ENCODE measurements at places on chromosomes 5 and 9.
A peak's percentile ranks its signal among the peaks of the same experiment; 100 is the strongest.

DNA sequence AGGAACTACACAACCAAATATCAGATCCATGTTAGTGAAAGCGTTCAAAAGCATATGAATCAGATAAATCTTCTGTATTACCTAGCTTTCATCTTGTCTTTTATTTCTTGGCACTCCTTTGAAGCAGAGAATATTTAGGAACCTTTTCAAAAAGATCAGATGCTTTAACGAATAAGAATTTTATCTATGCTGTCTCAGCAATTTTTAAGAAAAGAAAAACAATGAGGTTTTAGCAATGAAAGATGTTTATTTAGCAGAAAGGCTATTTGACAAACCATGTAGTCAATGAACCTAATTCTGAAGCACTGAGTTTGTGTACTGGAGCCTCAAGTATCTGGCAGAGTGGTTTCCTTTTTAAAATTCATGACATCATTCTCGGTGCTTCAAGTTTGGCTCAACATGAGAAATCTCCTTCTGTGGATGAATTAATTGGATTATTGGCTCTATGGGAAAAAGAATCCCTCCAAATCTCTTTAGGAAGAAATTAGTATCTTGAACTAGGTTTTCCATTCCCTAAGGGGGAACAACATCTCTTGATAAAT, 534.7 kb downstream of the CAAP1 start:
- DNase-seq = no peak
- no peak overlapping the region for H3K27ac ChIP-seq
- H3K4me3 ChIP-seq = no peak overlapping the region
- H3K27me3 ChIP-seq = no peaks in the 10 kb centered on the region
- no peaks in the 10 kb centered on the region for H3K36me3 ChIP-seq

DNA sequence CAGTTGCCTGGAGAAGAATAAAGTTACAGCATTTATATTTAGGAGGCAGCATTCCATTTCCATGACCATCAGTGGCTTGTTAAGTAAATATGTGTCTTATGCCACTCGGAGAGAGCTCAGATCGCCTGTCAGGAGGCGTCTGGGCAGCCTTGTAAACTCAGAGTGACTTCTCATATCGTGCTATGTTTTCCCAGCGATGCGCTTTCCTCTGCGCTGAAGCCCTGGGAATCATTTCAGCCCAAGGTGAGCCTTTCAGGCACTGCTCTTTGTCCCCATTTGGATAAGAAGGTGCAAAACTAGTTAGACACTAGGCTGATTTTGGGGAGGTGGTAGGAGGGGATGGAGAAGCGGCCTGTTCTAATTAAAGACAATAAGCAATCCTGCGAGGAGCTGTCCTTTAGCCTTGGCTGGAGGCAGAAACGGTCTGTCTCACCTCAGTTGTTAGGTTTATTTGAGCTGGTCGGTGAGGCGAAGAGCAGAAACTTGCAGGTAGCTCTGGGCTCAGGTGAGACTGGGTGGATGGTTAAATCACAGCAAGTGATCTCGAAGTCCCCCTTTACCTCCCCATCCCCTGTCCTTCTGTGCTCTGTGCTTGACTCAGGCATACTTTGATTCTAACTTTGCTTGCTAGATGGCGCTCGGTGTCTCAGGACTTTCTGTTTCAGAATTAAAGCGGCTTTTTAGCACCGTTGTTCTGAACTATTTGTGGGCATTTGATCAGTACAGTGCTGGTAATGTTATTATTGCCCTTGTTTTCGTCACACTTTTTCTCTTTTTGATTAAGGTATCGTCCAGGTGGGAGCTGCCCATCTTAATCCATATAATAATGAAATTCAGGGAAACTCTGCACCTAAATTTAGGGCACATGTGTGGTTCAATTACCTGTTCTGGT, 24.6 kb downstream of the NR2F1 start:
- H3K36me3 ChIP-seq = no peaks in the 10 kb centered on the region
- H3K27me3 ChIP-seq = peaks cover 76% of the 10 kb centered on the region
- H3K4me1 ChIP-seq = peaks cover 15% of the 10 kb centered on the region
- no peak overlapping the region for H3K27ac ChIP-seq
- DNase-seq = no peak
- peak overlapping the region; percentile 19 for H3K4me3 ChIP-seq

DNA sequence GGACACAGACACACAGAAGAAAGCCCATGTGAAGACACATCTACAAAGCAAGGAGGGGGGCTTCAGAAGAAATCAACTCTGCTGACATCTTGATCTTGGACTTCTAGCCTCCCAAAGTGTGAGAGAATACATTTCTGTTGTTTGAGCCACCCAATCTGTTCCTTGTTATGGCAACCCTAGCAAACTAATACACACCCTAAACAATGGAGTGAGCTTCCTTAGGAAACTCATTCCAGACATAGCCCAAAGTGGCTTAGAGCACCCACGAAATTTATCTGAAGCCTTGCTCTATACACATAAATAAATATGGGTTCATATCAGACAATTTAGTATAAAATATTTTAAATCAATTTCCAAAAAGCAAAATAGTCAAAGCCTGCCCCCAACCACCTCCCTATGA, 7.6 kb upstream of the TBC1D2 start:
- peaks cover 2% of the 10 kb centered on the region for H3K27me3 ChIP-seq
- no peak overlapping the region for H3K27ac ChIP-seq
- H3K4me3 ChIP-seq = no peak overlapping the region
- no peak for DNase-seq

GRCh38 chr5:120320626-120321025, 143.5 kb upstream of the PRR16 start:
- DNase-seq = no peak
- H3K27ac ChIP-seq = no peak overlapping the region
- no peaks in the 10 kb centered on the region for H3K27me3 ChIP-seq
- H3K4me3 ChIP-seq = no peak overlapping the region
- no peaks in the 10 kb centered on the region for H3K4me1 ChIP-seq

- H3K4me1 ChIP-seq = no peaks in the 10 kb centered on the region
- H3K27ac ChIP-seq = no peak overlapping the region
- H3K27me3 ChIP-seq = no peaks in the 10 kb centered on the region
- no peak for DNase-seq
- no peak overlapping the region for H3K4me3 ChIP-seq
- no peaks in the 10 kb centered on the region for H3K36me3 ChIP-seq
Measured at GRCh38 chr5:93151121-93151520, 429.9 kb downstream of the NR2F1-AS1 start.

DNA sequence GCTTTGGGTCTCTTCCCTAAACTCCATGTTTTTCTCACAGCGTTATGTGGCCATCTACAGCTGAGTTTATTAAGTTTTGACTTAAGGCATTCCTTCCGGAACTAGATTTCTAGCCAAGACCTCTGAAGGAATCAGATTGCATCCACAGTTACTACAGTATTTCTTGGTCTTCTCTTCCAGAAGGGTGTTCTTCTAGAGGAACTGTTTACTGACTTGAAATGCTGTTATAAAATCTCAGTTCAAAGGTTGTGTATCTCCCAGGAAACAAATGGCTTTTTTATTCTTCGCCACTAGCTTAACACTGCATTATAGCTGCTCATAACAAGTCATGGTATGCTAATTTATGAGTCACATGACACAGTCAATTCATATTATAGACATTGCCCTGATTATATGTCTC, 55.3 kb upstream of the RAD23B start:
- DNase-seq = no peak
- no peaks in the 10 kb centered on the region for H3K4me1 ChIP-seq
- H3K36me3 ChIP-seq = no peaks in the 10 kb centered on the region
- H3K27ac ChIP-seq = no peak overlapping the region
- H3K27me3 ChIP-seq = peaks cover 49% of the 10 kb centered on the region
- no peak overlapping the region for H3K4me3 ChIP-seq

GRCh38 chr5:17169507-17169906, 47.9 kb upstream of the BASP1 start:
- H3K4me3 ChIP-seq = no peak overlapping the region
- no peaks in the 10 kb centered on the region for H3K4me1 ChIP-seq
- H3K27ac ChIP-seq = no peak overlapping the region
- H3K27me3 ChIP-seq = no peaks in the 10 kb centered on the region

DNA sequence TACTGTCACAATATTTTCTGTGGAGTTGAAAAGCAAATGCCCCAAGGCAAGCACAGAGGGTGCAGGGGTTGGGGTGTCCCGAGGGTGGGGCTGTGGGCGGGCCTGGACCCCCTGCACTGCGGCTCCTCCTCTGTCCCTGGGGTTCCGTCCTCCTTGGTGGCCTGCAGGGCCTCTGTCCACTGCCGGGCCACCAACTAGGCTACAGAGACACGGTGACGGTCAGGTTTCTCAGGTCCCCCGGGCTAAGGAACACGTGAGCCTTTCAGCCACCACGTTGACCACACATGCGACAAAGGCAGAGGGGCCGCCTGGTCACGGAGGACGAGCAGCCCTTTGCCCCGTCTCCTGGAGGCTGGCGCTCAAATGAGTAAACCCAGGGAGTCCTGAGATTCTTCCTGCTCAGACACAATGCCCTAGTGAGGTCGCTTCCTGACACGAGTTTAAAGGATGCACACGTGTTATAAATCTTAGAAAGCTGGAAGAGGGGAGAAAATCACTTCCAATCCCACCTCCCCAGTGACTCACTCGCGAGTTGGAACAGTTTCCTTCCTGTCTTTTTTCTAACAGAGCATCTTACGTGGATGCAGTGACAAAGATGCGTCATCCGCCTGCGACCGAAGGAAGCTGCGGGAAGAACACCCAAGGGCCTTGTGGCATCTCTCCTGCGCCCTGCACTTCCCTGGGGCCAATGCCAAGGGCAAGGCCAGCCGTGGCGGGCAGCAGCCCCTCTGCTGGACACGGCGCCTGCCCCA, 24.8 kb upstream of the OBP2B start:
- H3K4me3 ChIP-seq = no peak overlapping the region
- no peaks in the 10 kb centered on the region for H3K36me3 ChIP-seq
- peaks cover 17% of the 10 kb centered on the region for H3K27me3 ChIP-seq
- no peak overlapping the region for H3K27ac ChIP-seq
- H3K4me1 ChIP-seq = peaks cover 7% of the 10 kb centered on the region
- no peak for DNase-seq

DNA sequence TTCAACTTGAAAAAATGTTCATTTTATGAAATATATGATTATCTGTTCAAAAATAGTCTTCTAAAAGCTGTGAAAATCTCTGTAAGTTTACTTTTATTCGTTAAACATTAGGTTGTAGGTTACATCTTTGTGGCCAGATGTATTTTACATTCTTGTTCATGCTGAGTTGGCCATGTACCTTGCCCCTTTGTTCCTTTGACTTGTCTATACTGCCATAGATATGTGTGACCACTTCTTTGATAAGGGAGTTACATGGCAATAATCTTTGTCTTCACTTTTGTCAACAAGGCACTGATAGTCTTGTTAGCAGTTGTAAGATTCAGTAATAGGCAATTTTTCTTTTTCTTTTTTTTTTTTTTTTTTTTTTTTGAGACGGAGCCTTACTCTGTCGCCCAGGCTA, 15.9 kb downstream of the SEC24A start:
- no peak overlapping the region for H3K4me3 ChIP-seq
- H3K36me3 ChIP-seq = peaks cover 31% of the 10 kb centered on the region
- no peak overlapping the region for H3K27ac ChIP-seq
- no peaks in the 10 kb centered on the region for H3K27me3 ChIP-seq

GRCh38 chr9:136588663-136589464, 43.0 kb upstream of the NOTCH1 start:
- no peak overlapping the region for H3K27ac ChIP-seq
- DNase-seq = no peak
- H3K36me3 ChIP-seq = no peaks in the 10 kb centered on the region
- H3K4me3 ChIP-seq = no peak overlapping the region

- no peaks in the 10 kb centered on the region for H3K36me3 ChIP-seq
- H3K4me3 ChIP-seq = peak overlapping the region; percentile 87
- H3K4me1 ChIP-seq = peaks cover 23% of the 10 kb centered on the region
- no peak overlapping the region for H3K27ac ChIP-seq
- peak; percentile 54 for DNase-seq
- no peaks in the 10 kb centered on the region for H3K27me3 ChIP-seq
Measured at GRCh38 chr9:125889476-125890419, 142.6 kb downstream of the PBX3 start.

DNA sequence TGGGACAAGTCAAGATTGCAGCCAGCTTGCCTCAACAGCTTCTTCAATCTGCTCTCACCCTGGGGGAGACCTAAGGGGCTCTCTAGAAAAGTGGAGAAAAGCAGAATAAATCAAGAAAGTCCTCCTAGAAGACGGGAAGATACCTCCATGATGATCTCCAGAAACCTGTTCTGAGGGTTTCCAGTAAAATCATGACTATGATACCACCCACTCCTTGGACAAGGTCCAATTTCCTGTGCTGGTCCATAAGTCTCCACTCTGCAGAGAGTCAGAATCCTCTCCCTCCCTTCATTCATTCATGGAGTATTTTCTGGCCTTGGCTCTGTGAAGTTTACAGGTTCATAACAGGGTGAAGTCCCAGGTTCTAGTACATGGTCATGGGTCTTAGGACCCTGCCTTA, 168.6 kb downstream of the SLC12A2 start:
- H3K36me3 ChIP-seq = no peaks in the 10 kb centered on the region
- H3K27me3 ChIP-seq = peaks cover 1% of the 10 kb centered on the region
- DNase-seq = no peak
- no peak overlapping the region for H3K4me3 ChIP-seq

GRCh38 chr5:171825051-171825450, 39.4 kb downstream of the SMIM23 start:
- H3K4me1 ChIP-seq = no peaks in the 10 kb centered on the region
- H3K27ac ChIP-seq = no peak overlapping the region
- DNase-seq = no peak

- no peaks in the 10 kb centered on the region for H3K36me3 ChIP-seq
- peaks cover 36% of the 10 kb centered on the region for H3K27me3 ChIP-seq
- no peak overlapping the region for H3K27ac ChIP-seq
Measured at GRCh38 chr9:34862836-34863235, 95.2 kb upstream of the PHF24 start.

- no peak overlapping the region for H3K27ac ChIP-seq
- H3K4me3 ChIP-seq = no peak overlapping the region
- no peak for DNase-seq
Measured at GRCh38 chr5:178074266-178074952, 38.9 kb upstream of the N4BP3 start.

GRCh38 chr5:144469106-144469505, 298.4 kb downstream of the KCTD16 start:
- H3K27ac ChIP-seq = no peak overlapping the region
- no peaks in the 10 kb centered on the region for H3K36me3 ChIP-seq
- no peak overlapping the region for H3K4me3 ChIP-seq
- DNase-seq = no peak
- H3K27me3 ChIP-seq = no peaks in the 10 kb centered on the region
- H3K4me1 ChIP-seq = no peaks in the 10 kb centered on the region

Measured in activated B cell treated with CpG ODN at 0.5 μM for 24 hours (primary cell).